ENCODE measurements at places on chromosomes 11 and 22.

DNA sequence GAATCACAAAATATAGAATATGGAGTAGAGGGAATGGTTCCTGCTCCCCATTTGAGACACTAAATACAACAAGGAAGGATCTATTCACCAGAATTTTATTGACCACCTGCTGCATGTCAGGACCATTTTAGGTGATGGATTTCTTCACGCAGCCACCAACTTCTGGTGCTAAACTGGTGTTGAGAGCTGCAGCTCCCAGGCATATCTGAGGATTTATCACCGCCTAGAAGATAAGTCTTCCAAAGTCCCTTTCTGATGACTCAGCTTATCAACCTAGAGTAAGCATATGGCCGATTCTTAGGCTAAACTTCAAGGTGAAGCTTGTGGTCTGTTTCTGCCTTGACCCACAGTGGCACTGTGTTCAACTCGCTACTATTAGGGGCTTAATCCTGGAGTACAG is 6.7 kb downstream of the DDI1 start:
- no peak for DNase-seq

- DNase-seq, result no peak
Observed at GRCh38 chr11:41498726-41499125, 39.3 kb upstream of the LRRC4C start.

DNA sequence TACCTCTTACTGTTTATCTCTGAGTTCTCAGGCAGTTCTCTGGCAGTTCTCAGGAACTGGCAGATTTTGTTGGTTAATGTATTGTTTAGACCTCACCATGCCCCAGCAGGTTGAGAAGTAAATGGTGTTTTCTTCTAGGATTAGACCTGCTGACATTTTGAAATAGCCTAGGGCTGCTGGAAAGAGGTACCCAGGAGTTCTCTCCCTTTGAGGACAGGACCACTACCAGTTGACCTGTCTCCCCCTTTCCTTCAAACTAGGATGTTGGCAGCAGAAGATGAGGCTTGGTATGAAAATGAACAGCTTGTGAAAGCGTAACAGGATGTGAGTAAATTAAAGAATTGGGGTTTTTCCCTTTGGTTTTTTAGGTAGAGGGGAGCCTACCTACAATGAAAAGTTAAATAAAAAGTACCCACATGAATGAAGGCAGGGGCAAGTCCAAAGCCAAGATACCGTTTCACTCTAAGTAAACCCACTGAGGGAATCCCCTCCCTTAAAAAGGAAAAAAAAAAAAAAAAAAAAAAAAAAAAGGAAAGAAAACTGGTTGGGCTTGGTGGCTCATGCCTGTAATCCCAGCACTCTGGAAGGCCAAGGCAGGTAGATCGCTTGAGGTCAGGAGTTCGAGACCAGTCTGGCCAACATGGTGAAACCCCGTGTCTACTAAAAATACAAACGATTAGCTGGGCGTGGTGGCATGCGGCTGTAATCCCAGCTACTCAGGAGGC is 96.2 kb downstream of the PDHX start:
- DNase-seq, result no peak

DNA sequence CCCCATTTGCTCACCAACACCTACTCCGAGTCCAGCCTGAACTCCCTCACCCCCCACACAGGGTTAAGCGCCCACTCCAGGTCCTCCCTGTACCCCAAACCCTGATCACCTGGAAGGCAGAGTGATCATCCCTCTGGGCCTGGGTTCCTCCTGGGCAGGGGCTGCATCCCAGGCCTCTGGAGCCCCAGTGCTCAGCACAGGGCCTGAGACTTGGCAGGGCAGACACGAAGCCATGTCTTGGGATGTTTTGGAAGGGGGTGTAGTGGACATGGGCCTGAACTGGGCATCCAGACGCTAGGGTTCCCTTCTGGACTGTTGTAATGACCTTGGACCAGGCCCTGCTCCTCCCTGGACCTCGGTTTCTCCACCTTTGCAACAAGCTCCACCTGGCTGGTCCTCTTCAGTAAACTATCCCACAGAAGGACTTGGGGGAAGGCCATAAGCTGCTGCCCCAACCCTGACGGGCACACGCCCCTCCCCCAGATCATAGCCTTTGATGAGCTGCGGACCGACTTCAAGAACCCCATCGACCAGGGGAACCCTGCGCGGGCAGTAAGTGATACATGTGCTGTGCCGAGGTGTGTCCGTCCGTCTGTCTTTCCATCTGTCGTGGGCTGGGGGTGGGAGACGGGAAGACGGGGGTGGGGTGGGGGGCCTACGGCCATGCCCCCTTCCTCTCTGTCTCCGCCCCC is 3.9 kb downstream of the CNIH2 start:
- DNase-seq, result no peak

DNA sequence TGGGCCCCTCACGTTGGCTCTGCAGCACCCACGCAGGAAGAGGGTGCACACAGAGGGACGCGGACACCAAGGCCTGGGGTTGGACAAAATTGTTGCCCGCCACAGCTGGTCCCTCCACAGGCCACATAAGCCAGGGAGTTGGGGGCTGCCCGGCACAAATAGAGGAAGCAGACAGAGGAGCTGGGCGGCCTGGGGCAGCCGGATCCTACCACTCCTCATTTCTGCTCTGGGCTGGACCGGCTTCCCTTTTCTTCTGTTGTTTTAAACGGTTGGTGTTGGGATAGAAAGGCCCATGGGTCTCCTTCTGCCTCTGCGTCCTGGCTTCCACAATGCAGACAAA is 36.4 kb upstream of the LINC01488 start:
- DNase-seq, result no peak

GRCh38 chr11:125317416-125317815 is 152.9 kb downstream of the PKNOX2 start:
- no peak for DNase-seq

- DNase-seq, result no peak
Observed at GRCh38 chr22:42533638-42533977, 14.0 kb upstream of the RRP7A start.

DNA sequence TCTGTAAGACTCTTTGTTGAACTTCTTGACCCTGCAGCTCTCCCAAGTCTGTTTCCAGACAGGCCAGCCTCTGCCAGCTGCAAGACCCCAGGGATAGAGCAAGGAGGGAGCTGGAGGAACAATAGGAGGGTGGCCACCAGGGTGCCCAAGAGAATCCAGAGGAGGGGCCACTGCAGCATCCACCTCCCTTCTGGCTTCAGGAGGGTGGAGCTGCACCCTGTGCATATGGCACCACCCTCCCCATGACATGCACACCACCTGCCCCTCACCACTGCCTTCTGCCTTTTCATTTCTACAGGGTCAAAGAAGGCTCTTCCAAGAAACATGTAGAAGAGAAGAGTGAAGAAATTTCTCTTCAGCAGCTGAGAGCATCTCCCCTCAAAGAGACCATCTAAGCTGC is 20.1 kb upstream of the POLA2 start:
- no peak for DNase-seq

DNA sequence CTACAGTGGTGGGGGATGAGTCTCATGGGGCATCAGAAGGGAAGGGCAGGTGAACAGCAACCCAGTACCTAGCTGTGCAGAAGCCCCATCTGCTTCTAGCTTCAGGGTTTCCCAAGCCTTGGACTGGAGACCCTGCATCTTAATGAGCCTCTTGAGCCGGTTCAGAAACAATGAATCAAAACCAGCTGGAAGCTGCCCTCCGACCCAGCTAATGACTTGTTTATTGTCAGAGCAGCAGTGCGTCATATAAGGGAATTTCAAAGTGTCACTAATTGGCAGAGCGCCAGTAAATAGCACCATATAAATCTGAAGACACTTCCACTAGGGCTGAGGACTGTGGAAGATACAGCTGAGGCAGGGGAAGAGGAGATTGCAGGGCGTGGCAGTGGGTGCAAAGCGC is 57.5 kb downstream of the RPUSD4 start:
- DNase-seq, result peak; percentile 97

- DNase-seq, result no peak
Observed at GRCh38 chr11:33574331-33574730, 126.3 kb downstream of the C11orf91 start.

DNA sequence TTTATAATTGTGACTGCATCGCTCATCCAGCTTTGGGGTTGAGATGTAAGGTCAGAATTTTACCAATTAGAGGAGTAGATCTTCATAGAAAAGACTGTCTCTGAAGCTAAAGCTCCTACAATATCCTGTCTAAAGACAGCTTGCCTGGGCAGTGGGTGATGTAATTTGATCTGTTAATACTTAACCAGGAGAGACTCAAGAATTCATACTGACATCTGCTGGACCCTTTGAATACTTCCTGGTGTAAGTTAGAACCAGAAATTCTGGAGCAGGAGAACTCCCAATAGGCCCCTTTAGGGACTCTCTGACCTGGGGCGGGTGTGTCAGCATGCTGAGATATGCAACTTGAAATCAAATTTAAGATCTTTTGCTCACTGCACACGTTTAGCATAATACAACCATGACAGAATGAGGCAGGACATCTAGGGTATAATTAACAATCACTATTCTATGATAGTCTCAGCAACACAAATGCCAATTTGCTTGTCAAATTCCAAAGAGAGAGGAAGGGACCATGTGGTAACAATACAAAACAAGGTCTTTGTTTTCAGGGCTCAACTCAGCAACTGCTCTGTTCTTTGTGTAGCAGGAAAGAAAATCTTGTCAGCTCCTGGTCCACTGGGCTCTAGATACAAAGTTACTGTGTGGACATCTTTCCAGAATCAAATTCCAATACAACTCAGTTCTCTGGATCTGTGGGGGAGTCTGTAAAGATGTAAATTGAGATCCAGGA is 143.9 kb downstream of the INSC start:
- no peak for DNase-seq

- no peak for DNase-seq
Observed at GRCh38 chr11:1290052-1291040, 19.1 kb downstream of the TOLLIP start.

DNA sequence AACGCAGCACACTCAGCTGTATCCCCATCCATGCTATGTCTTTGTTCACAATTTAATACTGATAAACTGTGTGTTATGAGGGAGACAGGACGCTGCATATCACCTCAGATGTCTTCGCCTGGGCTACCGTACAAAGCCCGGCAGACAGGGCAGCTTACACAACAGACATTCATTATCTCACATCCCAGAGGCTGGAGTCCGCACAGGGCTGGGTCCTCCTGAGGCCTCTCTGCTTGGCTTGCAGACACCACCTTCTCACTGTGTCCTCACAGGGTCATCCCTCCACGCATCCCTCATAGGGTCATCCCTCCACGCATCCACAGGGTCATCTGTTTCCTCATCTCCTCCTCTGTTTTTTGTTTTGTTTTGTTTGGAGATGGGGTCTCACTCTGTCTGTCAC is 61.2 kb downstream of the SHANK2 start:
- no peak for DNase-seq

DNA sequence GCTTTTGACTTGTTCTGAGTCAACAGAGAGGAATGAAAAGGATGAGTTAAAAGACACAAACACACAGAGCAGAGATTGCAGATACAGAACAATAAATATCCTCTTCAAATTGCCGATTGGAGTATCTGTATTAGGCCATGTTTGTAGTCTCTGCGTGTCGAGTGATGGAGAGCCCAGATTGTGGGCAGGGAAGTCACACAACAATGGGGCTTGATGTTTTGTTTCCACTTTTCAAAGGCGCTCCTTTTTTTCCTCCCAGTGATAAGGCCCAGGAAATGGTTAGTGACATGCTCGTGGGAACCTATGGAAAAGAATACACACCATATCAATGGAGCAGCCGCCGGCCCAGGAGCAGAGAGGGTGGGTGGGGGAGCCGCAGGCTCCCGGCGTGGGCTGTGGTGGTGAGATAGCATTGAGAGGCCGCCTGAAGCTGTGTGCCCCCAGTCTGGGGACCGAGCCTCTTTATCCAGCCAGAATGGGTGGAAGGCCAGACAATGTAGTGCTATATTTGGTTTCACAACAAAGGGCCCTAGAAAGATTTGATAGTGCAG is 555.9 kb downstream of the INSC start:
- DNase-seq, result no peak

DNA sequence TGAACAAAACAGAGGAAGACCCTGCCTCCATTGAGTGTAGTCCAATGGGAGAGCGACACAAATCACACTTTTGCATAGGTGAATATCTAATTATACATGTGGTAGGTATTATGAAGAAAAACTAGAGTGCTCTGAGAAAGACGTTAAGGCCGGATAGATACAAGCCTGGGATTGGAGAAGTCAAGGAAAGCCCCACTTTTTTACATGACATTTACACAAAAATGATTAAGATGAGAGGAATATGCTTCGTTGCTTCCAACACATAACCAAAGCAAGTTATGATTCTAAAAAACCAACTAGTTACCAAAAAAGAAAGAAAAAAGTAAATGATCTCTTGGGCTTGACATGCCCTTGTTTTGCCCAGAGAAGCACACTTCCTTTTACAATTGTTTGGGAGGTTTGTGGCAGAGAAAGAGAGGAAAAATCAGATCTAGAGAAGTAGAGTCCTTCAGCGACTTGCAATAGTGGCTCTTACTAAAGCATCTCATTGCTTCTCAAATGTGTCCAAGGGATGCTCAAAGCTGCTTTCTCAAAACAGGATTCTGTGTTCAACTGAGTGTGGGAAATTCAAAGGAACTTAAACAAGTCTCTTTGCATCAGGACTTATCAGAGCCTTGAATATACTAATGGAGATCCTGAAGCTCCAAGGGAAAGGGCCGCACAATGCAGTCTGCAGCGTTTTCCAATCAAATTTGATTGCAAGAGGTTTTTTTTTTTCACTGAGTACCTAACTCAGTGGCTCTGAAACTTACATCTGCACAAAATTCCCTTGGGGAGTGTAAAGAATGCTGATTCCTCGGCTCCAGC is 38.8 kb downstream of the FLI1 start:
- DNase-seq, result no peak

- peak; percentile 95 for DNase-seq
Observed at GRCh38 chr22:23305321-23305910, 125.1 kb downstream of the BCR start.

DNA sequence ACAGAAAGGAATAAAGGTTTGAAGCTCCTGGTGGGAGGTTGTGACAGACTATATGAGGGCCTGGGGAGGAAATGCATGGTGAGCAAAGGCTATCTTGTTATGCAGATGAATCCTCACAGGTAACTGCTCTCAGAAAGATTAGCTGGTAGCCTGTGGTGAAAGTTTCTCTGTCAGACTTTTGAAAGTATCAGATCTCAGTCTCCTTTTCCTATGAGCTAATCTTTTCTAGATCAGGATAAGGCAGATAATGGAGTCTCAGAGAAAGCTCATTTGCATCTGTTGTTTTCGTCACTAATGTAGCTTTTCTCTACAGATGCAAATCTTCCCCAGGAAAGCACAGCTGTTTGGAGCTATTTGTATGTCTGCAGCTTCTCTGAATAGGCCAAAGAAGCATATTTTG is 21.0 kb upstream of the OR6X1 start:
- DNase-seq, result no peak
